ENCODE measurements at places on chromosomes 5 and 9.

- no peak for DNase-seq
Observed at GRCh38 chr5:88540471-88541115, 271.9 kb upstream of the TMEM161B start.

DNA sequence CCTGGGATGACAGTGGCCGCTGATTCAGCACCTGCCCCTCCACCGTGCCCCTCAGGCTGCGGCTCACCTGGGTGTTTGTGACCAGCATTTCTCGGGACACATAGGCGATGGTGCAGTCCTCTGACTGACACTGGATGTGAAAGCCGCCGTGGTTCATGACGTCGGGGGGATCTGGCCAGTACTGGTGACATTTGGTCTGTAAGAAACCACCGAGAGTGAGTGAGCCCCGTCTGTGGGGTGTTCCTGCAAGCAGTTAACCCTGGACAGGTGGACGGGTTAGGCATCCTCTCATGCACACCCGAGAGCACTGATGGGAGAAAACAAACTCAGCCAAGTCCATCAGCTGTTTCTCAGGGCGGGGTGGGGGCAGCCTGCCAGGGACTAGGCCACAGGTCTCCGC, 62.5 kb upstream of the EPB41L4B start:
- DNase-seq = no peak

GRCh38 chr5:138559937-138560336, 15.3 kb downstream of the HSPA9 start:
- no peak for DNase-seq

DNA sequence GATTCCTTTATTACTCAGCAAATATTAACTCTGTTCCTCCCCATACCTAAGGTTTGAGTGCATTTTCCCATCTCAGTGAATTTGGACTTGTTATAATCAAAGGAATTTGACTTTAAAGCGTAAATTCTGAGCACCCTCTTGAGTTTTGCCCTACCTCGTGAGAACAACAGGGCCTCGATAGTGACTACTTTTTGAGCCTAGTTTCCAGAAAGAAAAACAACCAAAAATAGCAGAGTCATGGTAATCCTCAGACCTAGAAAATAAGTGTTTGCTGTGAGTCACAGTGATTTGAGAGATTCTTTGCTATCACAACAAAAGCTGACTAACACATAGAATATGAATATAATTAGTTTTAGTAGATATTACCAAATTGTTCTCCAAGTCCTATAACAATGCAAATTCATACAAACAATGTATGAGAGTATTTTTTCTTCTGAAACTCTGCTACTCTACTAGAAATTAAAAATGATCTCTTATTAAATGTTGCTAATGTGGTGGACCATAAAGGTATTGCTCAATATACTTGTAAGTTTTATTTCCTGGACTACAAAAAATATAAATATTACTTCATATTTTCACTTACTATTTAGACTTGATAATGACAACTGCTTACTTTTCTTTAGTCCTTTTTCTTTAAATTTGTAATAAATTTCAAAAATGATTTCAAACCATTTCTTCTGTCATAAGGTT, 759.7 kb downstream of the BRINP1 start:
- no peak for DNase-seq

DNA sequence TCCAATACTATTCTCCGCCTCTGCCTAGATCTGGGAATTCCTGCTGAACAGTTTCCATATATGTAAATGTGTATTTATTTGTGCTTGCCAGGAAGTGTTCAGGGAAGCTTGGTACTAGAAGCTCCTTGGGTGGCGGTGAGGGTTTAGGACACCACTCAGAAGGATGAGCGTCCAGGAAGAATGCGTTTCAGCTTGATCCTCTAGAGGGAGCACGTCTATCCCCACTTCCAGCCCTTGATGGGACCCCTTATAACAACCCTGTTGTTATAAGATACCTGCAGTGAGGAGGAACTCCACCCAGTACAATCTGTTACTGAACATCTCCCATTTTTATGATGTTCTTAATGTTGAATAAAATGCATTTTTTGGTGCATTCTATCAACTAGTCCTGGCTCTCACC, 88.9 kb downstream of the CYFIP2 start:
- DNase-seq = no peak

All from stimulated activated naive CD8-positive, alpha-beta T cell treated with anti-CD3 and anti-CD28 coated beads, Interleukin-15, amount 100 ng/mL, for 72 hours (primary cell).